ENCODE measurements at places on chromosomes 11 and 22. TPM values are rescaled to one million over a fixed set of nuclear protein-coding genes. Genes with fewer than 3 reads are reported as not detected.

DNA sequence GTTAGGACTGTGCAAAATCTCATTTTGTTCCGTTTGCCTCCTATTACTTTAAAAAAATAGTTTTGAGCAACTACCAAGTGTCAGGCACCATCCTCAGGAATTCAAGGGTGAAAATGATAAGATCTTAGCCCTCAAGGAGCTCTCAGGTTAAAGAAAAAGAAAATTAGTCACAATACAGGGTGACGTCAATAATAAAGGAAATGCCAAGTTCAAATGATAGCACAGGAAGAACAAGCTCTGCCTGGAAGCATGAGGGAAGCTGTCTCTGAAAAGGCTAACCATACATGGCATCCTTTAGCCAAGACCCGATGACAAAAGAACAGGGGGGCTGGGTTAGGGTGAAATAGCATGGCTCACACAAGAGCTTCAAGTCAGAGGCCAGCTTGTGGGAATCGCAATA lies 11.1 kb upstream of the MPZL2 start:
- no peak for DNase-seq

GRCh38 chr11:57386178-57386940 lies 4.1 kb downstream of the PRG2 start:
- DNase-seq, result no peak

DNA sequence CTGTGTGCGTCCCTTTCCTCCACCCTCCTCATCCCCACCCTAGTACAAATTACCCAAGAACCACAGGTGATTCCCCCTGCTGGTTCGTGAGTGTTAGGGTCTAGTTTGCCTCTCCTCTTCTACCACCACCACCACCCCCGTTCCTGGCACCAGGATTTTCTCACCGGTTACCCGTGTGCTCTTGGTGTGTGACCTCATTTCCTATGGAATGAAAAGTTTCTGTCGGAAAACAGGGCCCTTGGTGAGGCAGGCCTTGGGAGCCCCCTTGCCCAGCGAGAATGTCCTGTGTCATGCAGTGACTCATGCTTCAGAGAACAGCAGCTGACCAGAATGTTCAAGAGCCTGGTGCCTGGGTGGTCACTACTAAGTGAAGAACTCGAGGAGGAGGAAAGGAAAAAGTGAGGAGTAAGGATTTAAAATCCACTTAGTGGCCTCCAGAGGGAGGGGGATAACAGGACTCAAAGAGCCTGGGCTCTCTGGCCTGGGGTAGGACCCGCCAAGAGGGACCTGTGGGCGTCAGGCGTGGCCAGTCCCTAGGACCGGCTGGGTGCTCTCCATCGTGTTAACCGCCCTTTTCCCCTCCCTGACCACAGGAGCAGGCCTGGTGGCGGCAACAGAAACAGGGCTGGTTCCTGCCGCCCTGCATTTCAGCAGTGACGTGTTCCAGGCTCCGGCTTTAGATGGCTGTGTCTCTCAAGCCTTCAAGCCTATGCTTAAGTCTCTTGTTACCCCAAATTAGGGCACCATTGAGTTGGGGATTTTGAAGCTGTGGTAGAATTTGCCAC lies 30.2 kb downstream of the C22orf31 start:
- peak; percentile 99 for DNase-seq

- DNase-seq, result peak; percentile 86
These were observed 50.5 kb upstream of the ZBED5 start for GRCh38 chr11:10908215-10908951.

- no peak for DNase-seq
These were observed 61.0 kb downstream of the MRGPRX1 start for GRCh38 chr11:18878211-18878610.

GRCh38 chr22:34914846-34915245 lies 151.1 kb upstream of the ISX start:
- DNase-seq, result no peak

DNA sequence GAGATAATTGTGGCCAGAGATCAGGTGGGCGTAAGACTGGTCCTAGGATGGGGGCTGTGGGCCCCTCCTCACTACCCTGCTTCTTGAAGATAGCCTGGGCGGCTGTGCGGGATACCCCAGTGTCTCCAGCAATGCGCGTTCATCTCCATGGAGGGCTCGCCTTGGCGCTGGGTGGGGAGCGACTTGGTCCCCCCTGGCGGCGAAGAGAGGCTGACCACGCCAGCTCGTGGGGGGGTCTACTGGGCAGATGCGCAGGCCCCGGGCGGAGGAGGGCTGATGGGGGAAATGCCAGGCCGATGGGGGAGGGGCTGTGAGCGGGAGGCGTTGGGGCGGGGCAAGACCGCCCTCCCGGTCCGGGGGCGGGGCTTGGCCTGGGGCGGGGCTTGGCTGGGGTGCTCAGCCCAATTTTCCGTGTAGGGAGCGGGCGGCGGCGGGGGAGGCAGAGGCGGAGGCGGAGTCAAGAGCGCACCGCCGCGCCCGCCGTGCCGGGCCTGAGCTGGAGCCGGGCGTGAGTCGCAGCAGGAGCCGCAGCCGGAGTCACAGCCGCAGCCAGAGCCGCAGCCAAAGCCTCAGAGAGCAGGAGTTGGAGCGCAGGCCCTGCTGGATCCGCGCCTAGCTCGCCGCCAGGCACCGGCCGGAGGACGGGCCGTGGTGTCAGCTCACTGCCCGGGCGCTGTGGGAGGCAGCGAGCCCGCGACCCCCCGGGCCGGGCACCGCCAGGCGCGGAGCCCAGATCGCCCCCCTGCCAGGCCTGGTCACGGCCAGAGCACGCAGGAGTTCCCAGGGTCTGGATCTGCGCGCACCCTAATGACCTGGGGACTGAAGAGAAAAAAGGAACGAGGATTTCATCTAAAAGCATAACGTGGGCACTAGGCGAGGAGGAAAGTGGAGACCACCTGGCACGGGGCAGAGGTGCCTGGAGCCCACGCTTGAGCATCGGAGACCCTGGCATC lies at the start of gene SLC35E4:
SLC35E4 (plus strand) TSS at position 509 of the 953 bp plus-strand sequence. CDS start 670 bp downstream, outside the sequence.
- DNase-seq, result peak; percentile 89

Gene HOATZ
- not detected for total RNA-seq

Gene ALDH3B2
- total RNA-seq, result not detected

DNA sequence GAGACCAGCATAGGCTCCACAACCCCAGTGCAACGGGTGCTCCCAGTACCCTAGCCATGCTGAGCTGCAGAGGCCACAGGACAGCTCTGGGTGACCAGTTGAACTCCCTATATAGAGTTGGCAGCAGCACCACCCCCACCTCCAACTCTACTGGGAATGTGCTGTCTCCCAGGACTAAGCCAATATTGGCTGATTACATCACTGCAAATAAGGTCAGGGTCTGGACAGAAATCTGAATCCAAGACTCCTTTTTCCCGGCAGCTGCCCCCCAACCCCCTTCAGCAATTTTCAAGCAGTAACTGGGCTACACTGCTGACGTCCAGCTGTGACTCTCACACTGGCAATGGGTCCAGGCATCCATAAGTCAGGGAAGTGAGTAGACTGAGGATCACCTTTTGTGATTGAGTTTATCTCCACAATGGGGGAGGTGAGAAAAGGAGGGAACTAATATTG lies at the start of gene HPX:
HPX (minus strand) TSS at position 82 of the 453 bp plus-strand sequence; CDS start at position 58, 24 bp downstream.
- no peak for DNase-seq

- DNase-seq, result no peak
These were observed 12.7 kb downstream of the OR51B4 start for GRCh38 chr11:5288906-5289550.

GRCh38 chr11:3710485-3711259 lies 39.5 kb upstream of the CHRNA10 start:
- DNase-seq, result peak; percentile 24

DNA sequence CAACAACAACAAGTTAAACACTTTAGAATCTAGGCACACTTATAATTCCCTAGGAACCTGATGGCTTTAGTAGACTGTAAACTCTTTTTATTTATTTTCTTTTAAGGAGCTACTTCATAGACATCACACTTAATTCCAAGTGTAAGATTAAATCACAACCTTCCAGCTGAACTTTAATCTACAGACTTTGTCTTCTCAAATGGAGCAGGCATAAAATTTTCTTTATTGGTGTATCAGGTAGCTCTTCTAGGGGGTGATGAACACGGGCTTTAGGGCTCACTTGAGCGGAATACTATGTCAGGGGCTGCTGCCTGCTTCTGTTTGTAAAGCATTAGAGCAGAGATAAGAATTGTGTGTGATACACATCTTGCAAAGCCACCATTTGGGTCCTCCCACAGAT lies 525.8 kb upstream of the FAT3 start:
- DNase-seq, result no peak

Gene PPP1R14B
- total RNA-seq, result 696 TPM

DNA sequence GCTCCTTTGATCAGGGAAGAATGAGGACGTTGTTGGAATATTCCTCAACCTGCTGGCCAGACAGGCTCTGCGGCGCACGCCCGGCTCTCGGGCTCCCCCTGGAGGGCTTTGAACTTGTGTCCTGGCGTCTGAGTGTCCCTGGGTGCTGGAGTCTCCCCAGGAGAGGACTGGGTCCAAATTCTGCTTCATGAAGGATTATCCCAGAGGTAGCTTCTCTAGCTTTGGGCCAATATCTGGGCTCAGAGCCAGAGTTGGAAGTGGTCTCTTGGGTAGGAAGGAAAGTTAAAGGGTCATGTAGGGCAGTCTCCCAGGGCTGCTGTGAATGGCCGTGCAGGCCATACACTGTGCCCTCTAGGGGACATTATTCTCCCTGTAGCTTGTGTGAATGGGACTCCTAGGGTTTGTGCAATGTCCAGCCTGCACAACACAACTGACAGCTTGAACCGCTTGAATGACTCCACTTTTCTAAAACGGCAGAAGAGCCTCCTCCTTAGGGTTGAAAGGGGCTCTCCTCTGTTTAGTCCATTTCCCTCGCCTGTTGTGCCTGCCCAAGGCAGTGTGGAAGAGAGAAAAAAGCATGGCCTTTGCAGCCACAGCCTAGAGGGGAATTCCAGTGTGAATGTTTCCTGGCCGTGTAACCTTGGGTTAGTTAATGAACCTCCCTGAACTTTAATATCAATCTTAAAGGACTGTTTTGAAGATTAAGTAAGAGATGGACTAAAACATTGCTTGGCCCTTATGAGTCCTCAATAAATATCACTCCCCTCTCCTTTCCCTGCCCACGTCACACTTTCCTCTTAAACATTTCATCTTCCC lies 111.2 kb upstream of the THY1 start:
- DNase-seq, result peak; percentile 62

DNA sequence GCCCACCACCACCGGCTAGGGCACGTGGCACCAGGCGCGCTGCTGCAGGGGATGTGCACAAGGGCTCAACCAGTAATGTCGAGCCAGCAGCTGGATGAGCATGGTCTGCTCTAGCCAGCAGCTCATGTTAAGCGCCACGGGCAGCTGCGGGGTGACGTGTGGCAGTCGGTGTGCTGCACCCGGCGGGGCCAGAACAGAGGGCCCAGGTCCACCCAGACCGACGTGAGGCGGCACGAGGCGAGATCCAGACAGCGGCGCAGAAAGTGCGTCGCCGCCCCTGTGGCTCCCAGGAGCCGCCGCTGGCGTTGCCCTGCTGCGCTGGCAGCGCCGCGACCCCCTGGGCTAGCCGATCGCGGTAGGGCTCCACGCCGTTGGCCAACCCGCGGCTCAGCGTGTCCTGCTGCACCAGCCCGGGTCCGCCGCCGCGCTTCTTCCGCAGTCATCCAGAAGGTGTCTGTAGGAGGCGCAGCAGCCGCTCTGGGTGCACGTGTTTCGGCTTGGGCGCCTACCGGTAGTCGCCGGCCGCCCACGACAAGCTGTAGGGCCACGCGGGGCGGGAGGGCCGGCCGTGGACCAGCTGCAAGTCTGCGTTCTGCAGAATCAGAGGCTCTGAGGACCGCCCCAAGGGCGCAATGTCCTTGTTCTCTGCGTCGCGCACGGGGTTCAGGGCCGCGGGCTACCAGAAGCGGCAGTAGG lies 4.6 kb upstream of the GALR3 start:
- peak; percentile 30 for DNase-seq

GRCh38 chr11:108496643-108497256 lies 1.4 kb downstream of the POGLUT3 start:
- DNase-seq, result no peak

Gene AMPD3
- 19.2 TPM for total RNA-seq

DNA sequence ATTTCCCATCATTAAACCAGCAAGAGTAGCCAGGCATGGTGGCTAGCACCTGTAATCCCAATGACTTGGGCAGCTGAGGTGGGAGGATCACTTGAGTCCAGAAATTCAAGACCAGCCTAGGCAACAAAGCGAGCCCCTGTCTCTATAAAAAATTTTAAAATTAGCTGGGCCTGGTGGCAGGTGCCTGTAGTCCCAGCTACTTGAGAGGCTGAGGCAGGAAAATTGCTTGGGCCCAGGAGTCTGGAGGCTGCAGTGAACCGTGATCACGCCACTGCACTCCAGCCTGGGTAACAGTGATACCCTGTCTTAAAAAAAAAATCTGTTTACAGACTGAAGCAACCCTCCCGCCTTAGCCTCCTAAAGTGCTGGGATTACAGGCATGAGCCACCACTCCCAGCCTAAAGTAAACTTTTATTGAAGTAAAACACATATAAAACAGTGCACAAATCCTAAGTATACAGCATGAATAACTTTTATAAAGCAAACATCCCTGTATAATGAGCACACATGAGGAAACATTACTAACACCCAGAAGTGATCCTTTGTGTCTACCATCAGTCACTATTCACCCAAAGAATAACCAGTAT lies 12.6 kb downstream of the UCP3 start:
- no peak for DNase-seq

Gene HEPHL1
- not detected for total RNA-seq

Gene MOGAT2
- total RNA-seq, result not detected

Gene SCT
- total RNA-seq, result not detected

GRCh38 chr22:36425977-36426523 lies 38.3 kb upstream of the MYH9 start:
- peak; percentile 60 for DNase-seq

GRCh38 chr11:57379732-57380131 lies 1.2 kb downstream of the PRG3 start:
- DNase-seq, result no peak

DNA sequence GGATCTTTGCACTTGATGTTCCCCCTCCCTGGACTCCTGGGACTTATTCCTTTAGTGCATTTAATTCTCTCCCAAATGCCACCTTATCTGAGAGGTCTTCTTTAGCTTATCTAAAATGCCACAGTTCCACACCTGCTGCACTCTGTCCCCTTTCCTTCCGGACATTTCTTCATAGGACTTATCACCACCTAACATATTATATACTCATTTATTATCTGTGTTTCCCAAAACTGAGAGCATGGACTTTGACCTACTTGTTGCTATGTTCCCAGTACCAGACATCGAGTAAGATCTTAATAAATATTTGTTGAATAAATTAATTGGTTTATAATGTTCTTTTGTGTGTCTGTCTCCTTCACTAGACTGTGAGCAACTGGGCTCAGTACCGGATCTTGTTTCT lies 585.3 kb downstream of the INSC start:
- DNase-seq, result no peak

Gene VPREB1
- total RNA-seq, result not detected
